Erythroblast (primary cell): ENCODE measurements at places on chromosomes 11 and 22.

DNA sequence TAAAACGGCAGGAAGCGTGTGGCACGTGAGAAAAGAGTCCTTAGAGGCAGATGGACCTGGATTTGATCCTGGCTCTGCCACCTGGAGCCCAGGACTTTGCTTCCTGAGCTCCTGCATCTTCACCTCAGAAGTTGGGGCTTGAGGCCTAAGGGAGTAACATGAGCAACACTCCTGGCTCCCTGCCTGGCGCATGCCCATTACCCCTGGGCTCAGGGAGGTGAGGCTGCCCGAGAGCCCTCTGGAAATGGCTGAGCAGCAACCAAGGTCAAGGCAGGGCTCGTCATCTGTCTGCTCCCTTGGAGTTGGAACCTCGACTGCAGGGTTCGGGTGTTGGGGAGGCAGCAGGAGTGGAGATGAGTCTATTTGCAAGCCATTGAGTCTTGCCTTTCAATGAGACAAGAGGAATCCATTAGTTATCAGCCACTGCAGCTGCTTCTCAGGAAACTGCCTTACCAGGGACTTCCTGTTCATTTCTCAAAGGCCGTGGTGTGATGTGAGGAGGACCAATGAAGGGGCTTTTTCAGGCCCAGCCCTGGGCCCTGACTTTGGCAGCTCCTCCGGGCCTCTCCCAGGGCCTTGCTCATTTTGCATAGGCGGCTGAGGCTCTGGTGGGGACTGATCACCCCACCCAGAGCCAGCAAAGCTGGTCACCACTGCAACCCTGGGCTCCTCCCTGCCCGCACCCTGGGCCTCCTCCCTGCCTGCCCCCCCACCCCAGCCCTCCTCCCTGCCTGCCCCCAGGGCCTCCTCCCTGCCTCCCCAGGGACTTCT, 6.4 kb downstream of the FADS2 start:
- peak; percentile 97 for DNase-seq

- peak; percentile 60 for DNase-seq
Observed at GRCh38 chr11:114401311-114401710, 845 bp downstream of the RBM7 start.

DNA sequence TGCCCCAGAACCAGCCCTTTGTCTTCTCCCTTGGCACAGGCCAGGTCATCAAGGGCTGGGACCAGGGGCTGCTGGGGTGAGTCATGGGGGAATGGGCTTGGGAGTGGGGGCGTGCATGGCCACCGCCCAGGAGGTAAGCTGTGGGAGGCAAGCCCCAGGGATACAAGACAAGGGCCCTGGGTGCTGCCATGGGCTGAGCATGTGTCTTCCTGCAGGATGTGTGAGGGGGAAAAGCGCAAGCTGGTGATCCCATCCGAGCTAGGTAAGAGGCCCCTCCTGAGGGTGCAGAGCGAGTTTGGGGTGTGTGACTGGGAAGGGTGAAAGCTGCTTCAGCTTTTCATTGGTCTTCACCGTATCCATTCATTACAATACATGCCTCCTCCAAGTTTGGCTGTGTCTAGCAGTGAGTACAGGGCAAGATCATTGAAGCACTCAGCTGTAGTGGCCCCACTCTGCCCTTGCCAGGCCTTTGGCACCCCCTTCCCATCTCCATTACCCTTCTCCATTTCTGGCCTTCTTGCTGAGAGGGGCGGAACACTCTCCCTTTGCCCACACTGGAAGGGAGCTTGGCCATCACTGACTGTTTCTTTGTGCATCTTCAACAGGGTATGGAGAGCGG, 2.5 kb downstream of the FKBP2 start:
- DNase-seq = no peak

DNA sequence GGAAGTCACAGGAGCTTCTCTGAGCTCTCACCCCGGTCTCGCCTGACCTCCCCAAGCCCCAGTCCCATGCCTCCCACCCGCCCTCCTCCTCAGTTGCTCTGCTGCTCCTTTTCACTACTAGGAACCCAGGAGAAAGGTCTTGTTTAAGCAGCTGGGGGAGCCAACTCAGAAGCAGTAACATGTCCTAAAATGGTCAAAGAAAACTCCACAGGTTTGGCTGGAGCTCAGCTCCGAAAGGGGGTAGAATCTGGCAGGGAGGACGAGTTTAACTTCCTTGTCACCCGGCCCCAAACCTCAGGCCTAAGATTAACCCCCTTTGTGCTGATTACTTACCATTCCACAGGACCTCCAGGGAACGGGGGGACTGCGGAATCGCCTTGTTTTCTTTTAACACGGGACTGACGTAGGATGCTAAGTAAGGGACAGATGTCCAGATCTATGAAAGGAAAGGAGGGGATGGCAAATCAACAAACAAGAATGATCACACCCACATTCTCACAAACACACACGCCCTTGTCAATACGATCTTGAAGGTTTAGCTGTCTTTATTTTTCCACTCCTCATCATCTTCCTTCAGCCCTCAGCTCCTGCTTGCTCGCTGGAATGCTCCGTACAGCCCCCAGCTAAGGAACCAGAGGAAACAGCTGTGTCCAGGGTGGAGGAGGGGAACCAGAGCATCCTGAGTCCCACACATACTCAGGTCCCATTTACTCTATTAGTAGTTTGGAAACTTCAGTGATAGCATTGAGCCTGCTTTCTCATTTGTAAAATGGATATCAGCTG, 13.5 kb downstream of the PCSK7 start:
- DNase-seq = no peak

GRCh38 chr22:48592488-48592887, 1235.2 kb downstream of the BRD1 start:
- DNase-seq = no peak

GRCh38 chr11:104531894-104532293, 366.4 kb downstream of the CASP12 start:
- no peak for DNase-seq

DNA sequence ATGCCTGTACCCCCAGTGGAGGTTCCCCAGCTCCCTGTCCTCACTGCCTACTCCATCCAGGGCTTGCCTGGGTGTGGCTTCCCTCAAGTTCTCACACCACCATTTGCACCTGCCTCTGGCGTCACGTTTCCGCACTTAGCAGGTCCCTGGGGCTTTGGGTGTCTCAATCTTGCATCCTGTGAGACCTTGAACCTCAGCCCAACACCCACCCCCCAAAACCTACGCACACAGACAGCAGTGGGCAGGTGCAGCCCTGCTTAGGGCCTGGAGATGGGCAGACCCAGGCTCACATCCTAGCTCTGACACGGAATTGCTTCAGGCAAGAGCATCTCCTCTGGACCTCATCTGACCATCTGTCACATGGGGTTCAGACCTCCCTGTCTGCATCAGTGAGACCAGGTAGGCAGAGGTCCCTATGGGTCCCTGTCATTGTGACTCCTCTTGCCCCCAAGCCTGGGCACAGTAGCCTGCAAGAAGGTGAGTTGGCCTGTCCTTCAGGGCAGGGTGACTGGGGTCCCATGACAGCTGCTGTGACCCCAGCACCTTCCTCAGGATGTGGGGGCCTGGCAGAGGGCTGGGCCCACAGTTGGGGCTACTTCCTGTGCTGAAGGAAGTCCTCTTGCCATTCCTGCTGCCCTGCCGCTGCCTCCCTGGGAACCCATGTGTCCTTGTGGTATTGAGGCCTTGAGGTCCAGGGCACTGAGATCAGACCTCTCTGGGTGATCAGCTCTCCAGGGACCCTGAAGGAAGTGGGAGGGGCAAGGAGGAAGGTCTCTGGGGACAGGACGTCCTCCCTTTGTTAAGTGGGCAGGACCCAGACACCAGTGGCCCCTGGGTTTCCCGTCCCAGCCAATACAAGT, 2.0 kb downstream of the SIPA1 start:
- no peak for DNase-seq

DNA sequence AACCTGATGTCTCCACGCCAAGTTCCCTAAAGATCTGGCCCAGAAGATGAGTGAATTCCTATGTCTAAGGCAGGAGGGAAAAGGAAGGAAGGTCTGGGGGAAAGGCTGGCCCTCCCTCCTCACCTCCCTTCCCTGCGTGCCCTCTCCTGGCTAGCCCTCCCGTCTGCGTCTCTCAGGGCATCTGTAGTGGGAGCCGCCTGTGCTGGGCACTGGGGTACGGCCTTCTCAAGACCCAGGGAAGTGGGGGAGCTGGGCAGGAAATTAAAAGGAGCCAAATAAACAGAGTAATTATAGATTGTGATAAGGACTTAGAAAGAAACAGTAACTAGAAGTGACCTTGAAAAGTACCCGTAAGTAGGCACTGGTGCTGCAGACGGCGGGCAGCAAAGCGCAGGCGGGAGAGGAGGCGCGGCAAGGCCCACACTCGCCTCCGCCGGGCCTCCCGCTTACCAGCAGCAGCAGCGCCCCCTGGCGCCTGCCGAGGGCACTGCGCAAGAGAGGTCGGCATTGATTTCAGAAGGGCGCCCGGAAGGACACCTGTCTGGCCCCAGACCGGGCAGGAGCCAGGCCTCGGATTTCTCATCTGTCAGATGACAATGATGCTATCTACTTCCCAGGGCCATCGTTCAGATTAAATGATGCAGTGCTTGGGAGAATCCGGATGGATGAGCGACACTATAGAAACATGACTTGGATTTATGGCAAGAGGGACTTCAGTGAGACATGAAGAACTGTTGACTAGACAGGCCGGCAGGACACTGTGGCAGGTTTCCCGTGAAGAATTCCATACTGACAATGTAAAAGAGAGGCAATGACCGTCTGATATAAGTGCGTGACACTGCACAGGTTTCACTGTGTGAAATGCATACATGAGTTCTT, 7.3 kb downstream of the KCNJ1 start:
- DNase-seq = peak; percentile 61

DNA sequence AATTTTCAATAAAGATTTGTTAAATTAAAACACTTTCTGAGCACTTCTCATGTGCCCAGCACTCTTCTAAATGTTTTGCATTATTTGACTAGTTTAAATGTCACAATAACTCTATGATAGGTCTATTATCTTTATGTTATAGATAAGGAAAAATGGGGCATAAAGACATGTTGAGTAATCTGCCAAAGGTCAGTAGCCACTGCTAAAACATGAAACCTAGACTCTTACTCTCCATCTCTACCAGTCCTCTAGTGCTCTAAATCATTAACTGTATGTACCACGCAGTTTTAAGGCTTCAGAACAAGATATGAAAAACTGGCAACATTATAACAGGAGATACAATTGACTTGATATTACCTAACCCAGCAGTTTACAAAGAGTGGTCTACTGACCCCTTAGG, 6.9 kb downstream of the RAB6A start:
- no peak for DNase-seq

- no peak for DNase-seq
Observed at GRCh38 chr11:112541140-112542046, 280.7 kb upstream of the PLET1 start.

DNA sequence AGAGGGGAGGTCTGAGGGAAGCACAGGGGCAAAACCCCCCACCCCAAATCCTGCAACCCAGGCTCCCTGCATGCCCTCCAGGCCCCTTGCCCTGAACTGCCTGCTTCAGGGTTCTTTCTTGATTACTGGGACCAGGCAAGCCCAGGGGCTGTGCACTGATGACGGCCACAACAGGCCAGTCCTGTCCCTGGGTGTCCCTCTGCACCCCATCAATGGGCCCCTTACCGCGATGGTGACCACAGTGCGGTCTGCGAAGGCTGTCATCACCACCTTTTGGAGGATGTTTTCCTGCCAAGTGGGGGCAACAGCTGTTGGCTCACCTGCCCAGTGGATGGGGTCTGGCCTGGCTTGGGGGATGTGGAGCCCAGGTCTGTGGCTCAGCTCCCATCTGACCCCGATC, 5.0 kb upstream of the KCNJ11 start:
- no peak for DNase-seq

GRCh38 chr22:49587987-49588386, 239.7 kb downstream of the BRD1 start:
- DNase-seq = no peak

- peak; percentile 23 for DNase-seq
Observed at GRCh38 chr22:30694171-30694639, 469 bp upstream of the OSBP2 start.

- DNase-seq = no peak
Observed at GRCh38 chr11:107043242-107044006, 25.1 kb upstream of the GUCY1A2 start.

- no peak for DNase-seq
Observed at GRCh38 chr11:66186470-66186869, 82.0 kb upstream of the RAB1B start.

DNA sequence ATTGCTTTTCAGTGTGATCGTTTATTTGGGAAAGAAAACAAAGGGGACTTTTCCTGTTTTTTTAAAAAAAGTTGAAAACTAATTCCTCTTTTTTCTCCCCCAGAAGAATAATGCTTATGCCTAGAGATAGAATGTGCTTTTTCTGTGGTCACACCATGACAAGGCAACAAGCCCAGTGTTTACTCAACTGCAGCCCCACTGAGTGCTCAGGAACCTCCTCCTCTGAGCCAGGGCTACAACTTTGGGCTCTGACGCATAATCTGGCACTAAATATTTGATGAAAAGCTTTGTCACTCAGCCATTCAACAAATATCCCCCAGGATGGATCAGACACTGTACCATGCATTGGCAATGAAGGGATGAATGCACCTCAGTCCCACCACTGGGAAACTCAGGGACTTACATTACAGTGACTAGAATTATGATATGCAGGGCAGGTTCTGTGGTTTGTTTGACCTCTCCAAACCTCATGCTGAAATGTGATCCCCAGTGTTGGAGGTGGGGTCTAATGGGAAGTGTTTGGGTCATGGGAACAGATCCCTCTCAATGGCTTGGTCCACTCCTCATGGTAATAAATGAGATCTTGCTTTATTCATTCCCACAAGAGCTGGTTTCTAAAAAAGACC, 155.9 kb downstream of the CCDC34 start:
- no peak for DNase-seq

DNA sequence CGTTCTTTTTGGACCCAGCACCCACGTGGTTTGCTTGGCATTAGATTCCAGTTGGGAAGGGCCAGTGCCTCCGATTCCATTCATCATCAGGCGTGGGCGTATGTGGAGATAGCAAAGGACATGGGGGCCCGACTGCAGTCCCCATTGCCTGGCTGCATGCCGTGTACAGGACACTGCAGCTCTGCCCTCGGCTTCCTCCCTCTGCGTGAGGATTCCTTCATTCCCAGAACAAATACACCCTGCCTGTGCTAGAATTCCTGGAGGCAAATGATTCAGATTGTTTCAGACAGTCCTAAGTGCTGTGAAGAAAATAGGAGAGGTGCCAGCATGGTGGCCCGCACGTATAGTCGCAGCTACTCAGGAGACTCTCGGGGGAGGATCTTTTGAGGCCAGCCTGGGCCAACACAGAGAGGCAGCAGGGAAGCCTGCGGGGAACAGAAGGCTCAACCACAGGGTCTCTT, 15.4 kb downstream of the DERL3 start:
- no peak for DNase-seq

GRCh38 chr11:120599816-120600420, 88.4 kb downstream of the GRIK4 start:
- no peak for DNase-seq

- DNase-seq = no peak
Observed at GRCh38 chr11:60917267-60917666, 3.3 kb downstream of the TMEM109 start.

DNA sequence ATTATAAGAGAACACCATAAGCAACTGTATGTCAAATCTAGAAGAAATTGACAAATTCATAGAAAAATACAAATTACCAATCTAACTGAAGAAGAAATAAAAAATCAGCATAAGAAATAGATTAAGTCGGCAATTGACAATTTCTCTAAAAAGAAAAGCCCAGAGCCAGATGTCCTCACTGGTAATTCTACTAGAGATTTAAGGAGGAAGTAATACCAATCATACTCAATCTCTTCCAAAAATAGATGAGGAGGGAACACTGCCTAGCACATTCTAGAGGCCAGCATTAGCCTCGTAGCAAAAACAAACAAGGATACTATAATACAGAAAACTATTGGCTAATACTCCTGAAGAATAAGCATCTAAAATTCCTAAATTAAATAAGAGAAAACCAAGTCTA, 40.4 kb upstream of the IGLL5 start:
- no peak for DNase-seq

- no peak for DNase-seq
Observed at GRCh38 chr11:131392528-131393255, 22.3 kb downstream of the NTM start.
